ENCODE measurements at places on chromosomes 2 and 18. TPM values are rescaled to one million over a fixed set of nuclear protein-coding genes. Genes with fewer than 3 reads are reported as not detected.

- peak overlapping the region; percentile 39 for H3K27ac ChIP-seq
- H3K4me3 ChIP-seq: no peak overlapping the region
- H3K36me3 ChIP-seq: no peaks in the 10 kb centered on the region
- H3K27me3 ChIP-seq: no peaks in the 10 kb centered on the region
- H3K4me1 ChIP-seq: peaks cover 26% of the 10 kb centered on the region
These were observed 51.8 kb downstream of the LPIN2 start for GRCh38 chr18:2960983-2961696.

DNA sequence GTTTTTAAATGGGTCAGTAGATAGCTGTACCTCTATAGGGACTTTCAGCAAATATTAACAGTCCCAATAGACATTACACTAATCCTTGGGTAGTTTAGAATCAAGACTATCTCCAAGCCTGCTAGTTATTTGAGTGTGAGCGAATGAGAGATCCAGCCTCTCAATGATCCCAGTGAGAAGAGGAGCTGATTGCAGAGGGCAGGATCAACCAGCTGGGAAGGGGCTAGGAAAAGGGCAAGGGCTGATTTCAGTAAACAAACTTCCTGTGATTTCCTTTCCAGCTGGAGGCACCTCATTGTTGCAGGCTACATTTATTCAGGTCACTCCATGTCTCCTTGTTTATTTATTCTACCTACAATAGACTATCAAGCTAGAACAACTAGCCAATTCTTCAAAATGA is 84.1 kb upstream of the CTNNA2 start:
- H3K27ac ChIP-seq: no peak overlapping the region
- H3K4me3 ChIP-seq: no peak overlapping the region
- H3K27me3 ChIP-seq: no peaks in the 10 kb centered on the region
- no peaks in the 10 kb centered on the region for H3K36me3 ChIP-seq

- H3K36me3 ChIP-seq: no peaks in the 10 kb centered on the region
- peaks cover 37% of the 10 kb centered on the region for H3K4me1 ChIP-seq
- H3K27me3 ChIP-seq: no peaks in the 10 kb centered on the region
- H3K27ac ChIP-seq: no peak overlapping the region
These were observed 19.0 kb downstream of the UBE2E3 start for GRCh38 chr2:180999274-180999964.

DNA sequence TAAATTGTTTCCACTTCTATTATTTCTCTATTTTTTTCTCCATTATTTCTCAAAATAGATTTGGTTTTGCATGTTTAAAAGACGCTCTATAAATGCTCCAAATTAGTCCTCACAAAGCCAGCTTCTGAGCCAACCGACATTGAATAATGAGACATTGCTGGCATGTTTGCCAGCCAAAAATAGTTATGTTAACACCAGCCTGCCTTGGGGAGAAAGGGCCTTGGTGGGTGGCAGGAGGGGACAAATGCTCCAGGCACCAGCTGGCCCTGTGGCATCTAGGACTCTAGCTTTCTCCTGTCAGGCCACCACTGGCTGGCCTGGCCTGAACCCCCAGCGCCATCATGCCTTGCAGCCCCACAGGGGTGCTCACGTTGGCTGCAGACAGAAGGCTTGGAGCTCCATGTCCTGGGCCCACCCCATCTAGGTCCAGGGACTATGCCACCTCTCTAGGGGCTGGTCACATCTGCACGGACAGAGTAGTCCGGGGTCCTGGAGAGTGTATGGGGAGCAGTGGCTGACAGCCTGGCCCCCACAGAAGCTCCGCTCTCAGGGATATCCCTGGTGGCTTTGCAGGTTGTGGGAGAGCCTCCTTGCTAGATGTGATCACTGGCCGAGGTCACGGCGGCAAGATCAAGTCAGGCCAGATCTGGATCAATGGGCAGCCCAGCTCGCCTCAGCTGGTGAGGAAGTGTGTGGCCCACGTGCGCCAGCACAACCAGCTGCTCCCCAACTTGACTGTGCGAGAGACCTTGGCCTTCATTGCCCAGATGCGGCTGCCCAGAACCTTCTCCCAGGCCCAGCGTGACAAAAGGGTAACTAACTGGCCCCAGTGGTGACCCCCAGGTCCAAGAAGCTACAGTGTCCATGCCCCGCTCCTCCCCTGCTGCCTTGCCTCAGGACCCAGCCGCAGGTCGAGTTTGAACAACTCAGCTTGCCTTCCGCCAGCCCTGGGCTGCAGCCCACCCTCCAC is 12.5 kb downstream of the ABCG8 start:
- H3K27ac ChIP-seq: no peak overlapping the region
- no peaks in the 10 kb centered on the region for H3K36me3 ChIP-seq
- no peak overlapping the region for H3K4me3 ChIP-seq
- peaks cover 4% of the 10 kb centered on the region for H3K27me3 ChIP-seq
- no peaks in the 10 kb centered on the region for H3K4me1 ChIP-seq

DNA sequence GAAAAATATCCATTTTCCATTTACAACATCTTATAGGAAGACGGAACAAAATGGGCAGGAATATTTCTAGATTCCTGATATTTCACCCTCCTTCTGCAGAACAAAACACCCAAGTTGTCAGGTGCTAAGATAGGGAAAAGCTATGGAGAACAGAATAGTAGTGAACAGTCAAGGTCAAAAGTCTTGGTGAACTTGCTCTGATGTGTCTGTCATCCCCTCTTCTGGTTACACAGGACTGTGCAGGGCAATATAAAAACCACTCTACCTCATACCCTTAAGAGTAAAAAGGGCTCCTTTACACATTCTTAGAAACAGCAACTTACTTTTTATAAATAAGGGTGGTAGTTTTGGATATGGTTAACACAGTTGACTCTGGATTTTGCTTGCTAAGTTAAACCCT is 4.4 kb downstream of the MYL1 start:
- no peaks in the 10 kb centered on the region for H3K27me3 ChIP-seq
- peak overlapping the region; percentile 65 for H3K4me3 ChIP-seq
- DNase-seq: no peak
- H3K4me1 ChIP-seq: peaks cover 11% of the 10 kb centered on the region

DNA sequence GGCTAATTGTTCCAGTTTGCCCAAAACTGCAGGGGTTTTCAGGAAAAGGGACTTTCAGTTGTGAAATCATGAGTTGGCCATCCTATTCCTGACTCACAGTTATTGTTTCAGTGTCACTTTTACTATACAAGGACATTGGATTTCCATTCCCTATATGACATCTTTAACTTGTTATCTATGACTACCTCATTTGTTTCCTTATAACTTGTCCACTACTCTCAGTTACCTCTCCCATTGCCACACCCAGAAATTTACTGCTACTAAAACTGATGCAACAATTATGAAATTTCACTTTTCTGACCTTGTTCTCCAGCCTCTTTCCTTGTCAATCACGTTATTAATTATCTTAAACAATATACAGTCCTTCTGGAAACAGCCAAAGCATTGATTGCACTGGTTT is 116.5 kb upstream of the ZNF804A start:
- no peak overlapping the region for H3K4me3 ChIP-seq
- DNase-seq: no peak
- no peak overlapping the region for H3K27ac ChIP-seq
- H3K36me3 ChIP-seq: no peaks in the 10 kb centered on the region

The ZNF804A gene
- not detected for polyA plus RNA-seq

The CCDC85A gene
- 1.8 TPM for polyA plus RNA-seq

All from psoas muscle (tissue), 8 donors.